ENCODE measurements at places on chromosomes 13 and 19.

GRCh38 chr13:45413826-45414307 lies 4.3 kb downstream of the SLC25A30 start:
- DNase-seq, result no peak

- DNase-seq, result peak; percentile 43
These were observed 850 bp downstream of the KLF5 start for GRCh38 chr13:73059460-73060250.

GRCh38 chr13:24616514-24616913 lies 63.7 kb upstream of the ATP12A start:
- no peak for DNase-seq

DNA sequence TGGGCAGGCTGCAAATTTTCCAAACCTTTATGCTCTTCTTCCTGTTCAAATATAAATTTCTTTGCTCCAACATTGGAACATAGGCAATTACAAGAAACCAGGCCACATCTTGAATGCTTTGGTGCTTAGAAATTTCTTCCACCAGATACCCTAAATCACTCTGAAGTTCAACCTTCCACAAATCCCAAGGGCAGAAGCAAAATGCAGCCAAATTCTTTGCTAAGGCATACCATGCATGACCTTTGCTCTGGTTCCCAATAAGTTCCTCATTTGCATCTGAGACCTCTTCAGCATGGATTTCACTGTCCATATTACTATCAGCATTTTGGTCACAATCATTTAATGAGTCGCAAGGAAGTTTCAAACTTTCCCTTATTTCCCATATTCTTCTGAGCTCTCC lies 130.9 kb downstream of the DIAPH3 start:
- DNase-seq, result no peak

- DNase-seq, result no peak
These were observed 7.1 kb downstream of the UBE2S start for GRCh38 chr19:55400281-55401087.

- no peak for DNase-seq
These were observed 24.2 kb downstream of the BTBD2 start for GRCh38 chr19:1991018-1991913.

DNA sequence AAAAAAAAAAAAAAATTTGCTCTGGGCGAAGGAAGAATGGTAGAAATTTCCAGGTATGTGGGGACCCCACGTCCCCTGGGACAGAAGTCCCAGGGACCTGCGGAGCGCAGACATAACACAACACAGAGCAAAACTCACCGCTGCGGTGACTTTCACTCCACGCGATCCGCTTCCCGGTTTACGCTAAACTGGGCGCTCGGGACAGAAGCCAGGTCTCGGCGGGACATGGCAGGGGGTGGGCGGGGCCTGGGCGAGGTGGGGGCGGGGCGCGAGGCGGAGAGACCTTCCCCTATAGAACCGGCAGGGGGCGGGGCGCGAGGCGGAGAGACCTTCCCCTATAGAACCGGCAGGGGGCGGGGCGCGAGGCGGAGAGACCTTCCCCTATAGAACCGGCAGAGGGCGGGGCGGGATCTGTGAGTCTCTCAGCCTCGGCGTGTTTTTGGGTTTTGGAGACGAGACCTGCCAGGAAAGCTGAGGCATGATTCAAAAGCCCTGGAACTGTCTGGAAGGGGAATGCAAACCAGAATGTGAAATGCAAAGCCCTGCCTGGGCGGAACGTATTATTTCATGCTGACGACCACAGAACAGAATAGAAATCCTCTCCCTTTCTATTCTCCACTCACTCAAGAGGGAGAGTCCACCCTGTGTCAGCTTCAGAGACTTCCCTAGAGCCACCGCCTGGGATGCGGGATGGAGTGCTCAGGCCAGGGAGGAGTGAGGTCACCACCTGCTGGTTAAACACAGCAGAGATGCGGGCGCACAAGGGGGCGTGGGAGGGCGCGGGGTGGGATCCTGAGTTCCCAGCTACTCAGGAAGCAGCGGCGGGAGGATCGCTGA lies 20.2 kb upstream of the ERVV-1 start:
- DNase-seq, result peak; percentile 54

GRCh38 chr19:19409205-19409604 lies 3.7 kb downstream of the GATAD2A start:
- no peak for DNase-seq

Data from activated naive CD4-positive, alpha-beta T cell (primary cell).